T-cell (primary cell): ENCODE measurements at places on chromosomes 4 and X.

- DNase-seq, result no peak
Observed at GRCh38 chr4:106595906-106596305, 227.3 kb upstream of the GIMD1 start.

DNA sequence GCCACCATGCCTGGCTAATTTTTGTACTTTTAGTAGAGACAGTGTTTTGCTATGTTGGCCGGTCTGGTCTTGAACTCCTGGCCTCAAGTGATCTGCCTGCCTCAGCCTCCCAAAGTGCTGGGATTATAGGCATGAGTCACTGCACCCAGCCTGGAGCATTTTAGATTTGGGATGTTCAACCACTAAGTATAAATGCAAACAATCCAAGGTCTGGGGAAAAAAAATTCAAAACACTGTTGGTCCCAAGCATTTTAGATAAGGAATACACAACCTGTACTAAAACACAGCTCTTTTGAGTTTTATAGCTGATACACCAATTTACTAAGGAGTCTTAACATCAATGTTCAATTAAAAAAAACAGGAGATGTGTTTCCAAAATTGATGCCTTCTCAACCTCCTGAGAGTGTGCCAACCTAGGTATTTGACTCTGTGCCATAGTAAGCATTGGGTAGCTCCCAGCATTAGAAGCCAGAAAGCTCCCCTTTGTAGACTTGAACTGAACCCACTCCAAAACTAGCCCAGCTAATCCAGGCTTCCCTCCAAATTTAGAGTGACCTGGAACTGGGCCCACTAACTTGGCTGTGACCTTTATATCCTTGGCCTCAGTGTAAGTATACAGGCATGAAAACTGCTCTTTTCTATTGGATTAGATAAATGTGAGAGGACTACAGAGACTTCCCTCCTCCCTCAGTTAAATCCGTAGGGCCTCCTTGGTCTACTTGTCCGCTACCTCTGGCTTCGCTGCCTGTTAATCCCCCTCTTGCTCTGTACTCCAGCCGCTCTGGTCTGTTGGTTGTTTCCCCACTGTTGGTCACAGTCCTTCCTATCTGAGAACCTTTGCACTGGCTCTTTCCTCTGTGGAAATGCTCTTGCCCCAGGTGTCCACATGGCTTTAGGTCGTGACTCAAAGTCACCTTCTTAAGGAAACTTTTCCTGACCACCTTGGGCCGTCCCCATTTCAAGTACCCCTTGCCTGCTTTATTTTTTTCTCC lies 77.6 kb downstream of the CCKAR start:
- no peak for DNase-seq

DNA sequence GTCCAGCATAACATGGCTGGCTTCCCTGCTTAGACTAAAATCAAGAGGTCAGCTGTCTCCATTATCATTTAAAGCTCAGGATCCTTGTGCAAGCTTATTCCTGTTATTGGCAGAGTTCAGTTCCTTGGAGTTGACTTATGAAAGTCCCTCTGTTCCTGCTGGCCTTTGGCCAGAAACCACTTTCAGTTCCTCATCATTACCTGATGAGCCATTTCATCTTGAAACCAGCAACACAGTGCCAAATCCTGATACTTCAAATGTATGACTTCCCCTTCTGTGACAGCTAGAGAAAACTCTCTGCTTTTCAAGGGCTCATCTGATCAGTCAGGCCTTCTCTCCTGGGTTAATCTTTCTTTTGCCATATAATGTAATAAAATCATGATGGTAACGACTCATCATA lies 110.6 kb upstream of the FSTL5 start:
- DNase-seq, result no peak

GRCh38 chr4:183532821-183533220 lies 28.0 kb downstream of the ING2 start:
- no peak for DNase-seq

DNA sequence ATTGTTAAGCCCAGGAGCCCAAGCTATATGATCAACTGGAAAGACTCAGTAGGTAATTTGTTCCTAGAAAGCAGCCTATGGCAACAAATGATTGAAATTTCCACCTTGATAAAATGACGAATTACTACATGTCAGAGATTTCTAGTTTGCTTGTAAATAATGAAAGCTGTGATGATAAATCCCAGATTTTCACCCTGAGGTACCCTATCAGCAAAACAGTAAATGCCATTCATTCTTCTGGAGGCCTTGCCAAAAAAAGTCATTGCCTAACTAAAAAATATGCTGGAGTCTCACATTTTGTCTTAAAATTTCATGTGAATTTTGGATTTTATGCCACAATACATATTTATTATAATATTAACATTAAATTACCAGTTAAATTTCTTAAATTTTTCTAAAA lies 71.3 kb downstream of the PPEF2 start:
- no peak for DNase-seq

DNA sequence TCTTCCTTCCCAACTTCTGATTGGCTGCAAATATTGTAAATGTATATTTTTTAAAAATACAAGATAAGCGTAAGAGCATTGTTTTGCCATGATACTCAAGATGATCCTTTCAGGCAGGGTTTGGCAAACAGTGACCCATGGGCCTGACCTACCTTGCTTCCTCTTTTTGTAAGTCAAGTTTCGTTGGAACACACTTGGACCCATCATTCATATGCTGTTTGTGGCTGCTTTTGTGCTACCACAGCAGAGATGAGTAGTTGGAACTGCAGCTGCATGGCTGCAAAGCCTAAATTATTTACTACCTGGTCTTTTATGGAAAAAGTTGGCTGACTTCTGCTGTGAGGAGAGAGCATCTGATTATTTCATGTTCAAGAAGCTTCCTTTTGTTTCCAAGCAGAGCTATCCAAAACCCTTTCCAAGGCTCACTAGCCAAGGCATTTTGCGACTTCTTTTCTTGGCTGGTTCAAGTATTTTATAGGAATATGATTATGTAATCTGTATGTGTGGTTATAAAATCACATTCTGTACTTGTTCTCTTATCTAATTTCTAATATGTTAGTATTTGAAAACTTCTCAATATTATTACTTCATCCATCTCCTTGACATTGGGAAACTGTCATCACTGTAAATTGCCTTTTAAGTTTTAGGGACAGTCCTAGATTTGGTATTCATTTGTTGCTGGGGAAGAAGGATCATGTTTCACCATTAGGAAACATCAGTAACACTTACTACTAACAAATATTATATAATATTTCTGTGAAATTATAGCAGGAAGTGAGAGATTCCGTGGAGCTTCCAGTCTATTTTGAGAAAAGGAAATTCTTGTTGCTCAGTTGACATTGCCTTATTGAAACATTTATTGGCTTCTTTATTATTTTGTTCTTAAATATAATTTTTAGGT lies 109.2 kb downstream of the ARHGAP10 start:
- DNase-seq, result no peak

DNA sequence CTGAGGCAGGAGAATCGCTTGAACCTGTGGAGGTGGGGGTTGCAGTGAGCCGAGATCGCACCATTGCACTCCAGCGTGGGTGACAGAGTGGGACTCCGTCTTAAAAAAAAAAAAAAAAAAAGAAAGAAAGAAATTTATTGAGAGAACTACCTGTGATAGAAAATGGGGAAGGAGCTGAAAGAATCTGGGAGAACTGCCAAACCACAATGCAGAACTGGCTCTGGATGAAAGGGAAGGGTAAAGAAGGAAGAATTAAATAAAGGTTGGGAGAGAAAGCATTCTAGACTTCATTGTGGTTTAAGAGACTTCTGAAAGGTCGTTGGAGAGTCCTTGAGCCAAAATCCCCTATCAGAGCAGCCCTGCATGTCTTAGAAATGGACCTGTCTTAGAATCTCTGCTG lies 567.9 kb upstream of the HTR2C start:
- DNase-seq, result no peak

DNA sequence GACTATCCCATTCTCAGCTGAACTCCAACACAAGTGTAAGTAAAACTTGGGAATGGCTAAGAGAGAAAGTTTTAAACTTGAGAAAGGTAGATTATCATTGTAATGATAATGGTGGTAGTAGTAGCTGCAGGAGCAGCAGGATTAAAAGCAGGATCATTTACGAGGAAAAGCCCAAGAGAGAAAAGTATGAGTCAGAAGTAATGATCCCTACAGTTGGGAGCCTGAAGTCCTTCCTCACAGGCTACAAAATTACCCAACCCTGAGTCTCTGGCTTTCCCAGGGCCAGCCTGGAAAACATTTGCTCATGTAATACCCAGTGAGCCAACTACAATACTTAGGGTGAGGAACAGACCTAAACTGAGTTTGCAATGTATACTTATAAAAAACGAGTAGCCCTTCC lies 4.4 kb upstream of the PRDM8 start:
- no peak for DNase-seq

DNA sequence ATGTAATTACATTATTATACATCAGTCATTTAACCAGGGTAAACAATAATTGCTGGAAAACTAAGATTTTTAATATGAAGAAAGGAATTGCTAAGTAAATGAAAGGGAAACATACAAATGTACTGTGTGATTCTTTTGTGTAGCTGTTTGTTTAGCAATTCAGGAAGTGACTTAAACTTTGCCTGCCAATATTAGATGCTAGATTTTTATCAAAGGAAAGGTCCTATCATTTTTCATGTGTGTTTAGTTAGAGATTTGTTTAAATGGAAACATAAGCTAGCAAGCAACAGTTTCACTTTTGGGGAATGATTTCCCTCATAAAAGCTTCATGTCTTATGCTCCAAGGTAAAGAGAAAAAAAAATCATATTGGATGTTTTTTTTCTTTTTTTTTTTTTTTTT lies 95.1 kb upstream of the LIMCH1 start:
- DNase-seq, result no peak
